ENCODE measurements at places on chromosomes 12 and 14.

DNA sequence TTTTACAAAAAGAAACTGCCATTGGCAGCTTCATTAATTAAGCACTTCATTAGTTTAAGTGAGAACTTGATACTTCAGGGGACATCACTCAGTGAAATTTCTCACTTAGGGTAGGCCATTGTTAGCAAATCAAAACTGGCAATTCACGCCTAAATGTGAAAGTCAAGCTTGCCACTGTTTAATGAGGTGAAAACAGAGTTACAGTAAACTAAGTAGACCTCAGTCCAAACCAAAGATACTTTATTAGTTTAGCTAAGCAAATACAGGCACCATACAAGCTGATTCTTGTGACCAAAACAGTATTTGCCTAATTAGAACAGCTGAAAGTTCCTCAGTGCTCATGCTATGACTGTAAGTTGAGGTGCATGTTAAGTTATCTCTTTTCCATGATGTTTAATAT, 176.5 kb upstream of the CPNE8 start:
- no peak for DNase-seq

DNA sequence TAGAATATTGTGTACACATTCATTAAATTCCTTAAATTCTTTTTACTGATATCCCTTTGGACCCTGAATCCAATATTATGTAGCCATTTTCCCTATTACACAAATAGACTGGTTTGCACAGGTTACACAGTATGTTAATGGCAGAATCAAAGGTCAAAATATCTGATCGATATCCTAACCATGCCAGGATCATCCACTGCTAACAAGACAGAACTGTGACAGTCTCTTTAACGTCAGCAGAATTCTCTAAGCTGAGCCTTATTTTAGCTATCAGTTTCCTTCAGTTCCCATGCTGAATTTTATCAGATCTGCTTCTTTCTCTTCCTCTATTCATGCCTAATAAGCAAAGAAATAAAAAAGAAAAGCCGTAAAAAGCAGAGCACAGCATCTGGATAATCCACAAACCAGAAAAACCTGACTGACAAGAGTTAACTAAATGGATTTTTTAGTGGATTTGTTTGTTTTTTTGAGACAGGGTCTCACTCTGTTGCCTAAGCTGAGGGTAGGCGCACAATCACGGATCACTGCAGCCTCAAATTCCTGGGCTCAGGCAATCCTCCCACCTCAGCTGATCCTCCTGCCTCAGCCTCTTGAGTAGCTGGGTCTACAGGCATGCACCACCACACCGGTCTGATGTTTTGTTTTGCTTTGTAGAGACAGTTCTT, 130.4 kb downstream of the PAWR start:
- DNase-seq, result no peak

DNA sequence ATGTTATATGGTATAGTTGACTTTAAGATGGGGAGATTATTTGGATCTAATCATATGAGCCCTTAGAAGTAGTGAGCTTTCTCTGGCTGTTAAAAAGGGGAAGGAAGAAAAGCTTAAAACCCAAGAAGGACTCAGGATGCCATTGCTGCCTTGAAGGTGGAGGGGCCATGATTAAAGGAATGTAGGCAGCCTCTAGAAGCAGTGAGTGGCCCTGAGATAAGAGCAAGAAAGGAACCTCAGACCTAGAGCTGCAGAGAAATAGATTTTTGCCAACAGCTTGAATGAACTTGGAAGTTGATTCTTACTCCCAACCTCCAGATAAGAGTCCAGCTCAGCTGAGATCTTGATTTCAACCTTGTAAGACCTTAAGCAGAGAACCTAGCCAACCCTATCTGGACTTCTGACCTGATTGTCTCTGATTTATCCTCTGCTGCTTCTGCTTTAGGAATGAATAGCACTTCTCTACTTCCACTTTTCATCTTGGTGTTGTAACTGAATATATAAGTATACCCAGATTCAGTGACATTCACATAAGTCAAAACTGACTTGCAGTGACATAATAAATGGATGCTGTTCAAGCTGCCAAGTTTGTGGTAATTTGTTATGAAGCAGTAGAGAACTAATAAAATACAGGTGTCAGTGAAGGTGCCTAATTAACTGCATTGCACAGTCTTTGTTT, 33.5 kb downstream of the RAD51B start:
- DNase-seq, result no peak

GRCh38 chr14:64218344-64219240, 75.6 kb downstream of the ESR2 start:
- DNase-seq, result no peak

- no peak for DNase-seq
Measured at GRCh38 chr14:82798276-82798675, 1264.6 kb upstream of the SEL1L start.

GRCh38 chr12:74980510-74980909, 229.1 kb downstream of the KCNC2 start:
- DNase-seq, result no peak

- peak; percentile 75 for DNase-seq
Measured at GRCh38 chr12:53102883-53103807, at the start of gene SOAT2. SOAT2 (plus strand) TSS chr12:53103486; CDS start chr12:53103578, 92 bp downstream.

DNA sequence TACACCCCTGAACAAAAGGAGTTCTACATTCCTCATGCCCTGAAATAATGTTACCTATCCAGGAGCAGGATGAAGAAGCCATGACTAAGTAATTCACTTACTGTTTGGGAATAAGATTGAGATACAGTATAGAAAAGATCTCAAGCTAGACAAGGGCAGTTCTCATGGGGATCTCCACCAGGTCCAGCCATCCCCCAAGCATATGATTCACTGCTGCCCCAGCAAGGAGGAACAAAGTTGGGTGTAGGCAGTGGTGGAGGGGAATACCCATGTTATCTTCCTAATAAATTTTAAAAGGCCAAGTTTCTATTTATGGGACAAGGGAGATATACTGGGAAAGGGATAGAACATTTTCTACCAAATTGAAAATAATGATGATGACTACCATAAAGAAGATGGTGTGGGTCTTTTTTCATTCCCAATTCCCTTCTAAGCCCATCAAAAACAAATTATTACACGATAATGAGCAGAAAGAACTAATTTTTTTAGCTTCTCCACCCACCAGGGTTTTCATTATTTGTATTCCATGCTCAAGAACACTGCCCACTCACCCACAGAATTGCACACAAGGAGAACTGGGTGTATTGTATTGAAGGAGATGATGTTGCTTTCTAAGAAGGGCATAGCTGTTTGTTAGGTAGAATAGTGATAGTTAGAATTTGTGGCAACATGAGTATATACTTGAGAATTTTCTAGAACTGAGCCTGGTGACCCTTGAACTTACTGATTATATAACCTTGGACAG, 204.6 kb downstream of the BTG1 start:
- DNase-seq, result no peak
